Activated T-cell treated with anti-CD3 and anti-CD28 coated beads for 4 hours (primary cell): ENCODE measurements at places on chromosomes 1 and 21.

DNA sequence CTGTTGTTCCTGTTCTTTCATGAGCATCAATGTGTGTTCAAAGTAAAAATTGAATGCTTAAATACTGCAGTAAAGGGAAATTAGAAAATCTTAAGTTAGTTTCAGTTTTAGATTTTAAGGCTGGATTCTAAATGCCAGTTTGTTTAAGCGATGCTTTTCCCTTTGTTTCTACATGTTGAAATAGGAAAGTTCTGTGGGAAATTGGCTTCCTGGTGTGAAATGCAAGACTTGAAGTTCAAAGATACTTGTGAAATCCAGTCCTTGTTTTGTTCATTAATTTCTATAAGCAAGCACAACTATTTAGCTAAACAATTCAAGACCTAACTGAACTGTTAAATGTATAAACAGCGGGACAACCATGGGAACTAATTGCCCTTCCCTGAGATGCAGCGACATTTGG lies 149.1 kb downstream of the LYPLAL1 start:
- no peak for DNase-seq

DNA sequence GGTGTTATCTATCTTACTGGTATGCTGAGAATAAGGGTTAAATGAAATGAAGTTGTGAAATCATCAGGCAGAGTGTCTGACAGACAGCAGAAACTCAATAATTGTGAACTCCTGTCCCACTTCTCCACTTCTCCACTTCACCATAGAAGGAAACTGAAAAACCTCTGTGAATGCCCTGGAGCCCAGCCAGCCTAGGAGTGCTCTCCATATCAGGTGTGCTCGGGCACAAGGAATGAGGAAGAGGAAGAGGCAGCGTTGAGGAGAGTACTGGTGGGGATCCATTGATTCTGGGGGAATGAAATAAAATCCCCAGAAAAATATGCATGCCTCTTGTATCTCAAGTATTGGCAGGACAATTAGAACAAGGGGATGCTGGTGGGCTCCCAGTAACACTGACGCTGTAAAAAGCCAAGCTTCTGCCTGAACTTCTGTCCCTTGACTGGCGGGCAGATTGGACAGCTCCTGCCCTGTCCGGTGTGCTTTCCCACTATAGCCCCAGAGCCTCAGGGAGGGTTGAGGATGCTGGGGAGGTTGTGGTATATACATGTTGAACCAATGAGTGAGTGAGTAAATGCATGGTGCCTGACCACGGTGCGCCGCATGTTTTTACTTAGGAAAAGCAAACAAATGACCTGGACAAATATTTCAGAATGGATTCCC lies 47.7 kb downstream of the NMNAT2 start:
- DNase-seq = no peak

DNA sequence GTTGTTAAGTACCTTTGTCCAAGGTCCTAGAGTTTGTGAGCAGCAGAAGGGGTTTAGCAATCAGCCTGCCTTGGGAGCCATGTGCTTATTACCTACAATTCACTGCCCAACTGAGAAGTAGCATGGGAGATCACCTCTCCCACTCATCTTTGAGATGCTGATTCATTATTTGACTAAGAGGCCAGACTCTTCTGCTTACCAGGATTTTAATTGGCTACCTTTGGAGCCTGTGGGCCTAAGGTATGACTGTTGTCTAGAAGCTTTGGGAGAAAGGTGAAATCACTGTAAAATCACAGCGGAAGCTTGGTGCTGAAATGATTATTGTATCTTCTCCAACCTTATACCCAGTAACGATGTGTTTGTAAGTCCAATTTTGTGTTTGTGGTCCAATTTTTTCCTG lies 213.4 kb downstream of the ST6GALNAC3 start:
- DNase-seq = no peak

- no peak for DNase-seq
Observed at GRCh38 chr1:201769072-201769471, 59.9 kb upstream of the IPO9 start.

GRCh38 chr1:157484573-157484972 lies 67.7 kb downstream of the FCRL5 start:
- no peak for DNase-seq

GRCh38 chr1:64073705-64074104 lies 129.7 kb upstream of the UBE2U start:
- no peak for DNase-seq

GRCh38 chr1:47921935-47922415 lies 75.2 kb downstream of the TRABD2B start:
- DNase-seq = no peak

DNA sequence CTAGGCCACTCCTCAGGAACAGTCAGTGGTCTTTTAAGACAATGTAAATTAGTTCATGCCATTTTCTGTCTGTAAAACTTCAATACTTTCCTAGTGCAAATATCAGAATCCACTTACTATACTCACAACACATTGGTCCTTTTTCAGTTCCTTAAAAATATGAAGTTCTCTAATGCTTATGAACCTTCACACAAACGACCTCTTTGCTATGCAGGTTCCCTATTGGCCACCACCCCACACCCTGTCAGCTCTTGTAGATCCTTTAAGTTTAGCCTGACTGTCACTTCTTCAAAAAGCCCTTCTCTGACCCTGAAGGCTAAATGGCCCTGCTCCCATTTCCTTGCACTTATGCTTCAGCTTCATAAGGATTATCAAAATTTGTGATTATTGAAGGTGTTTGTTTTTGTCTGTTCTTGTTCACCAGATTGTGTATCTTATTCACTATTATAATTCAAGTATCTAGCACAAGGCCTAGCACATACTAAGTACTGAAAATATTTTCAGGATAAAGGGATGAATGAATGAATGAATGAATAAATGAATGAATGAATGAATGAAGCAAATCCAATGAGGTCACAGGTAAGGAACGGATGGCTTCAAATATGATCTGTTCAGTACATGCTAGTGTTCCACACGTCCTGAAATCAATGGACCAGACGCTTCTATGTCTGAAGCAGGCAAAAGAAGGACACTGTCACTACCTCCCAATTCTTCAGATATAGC lies 373.9 kb downstream of the VAV3 start:
- DNase-seq = no peak

DNA sequence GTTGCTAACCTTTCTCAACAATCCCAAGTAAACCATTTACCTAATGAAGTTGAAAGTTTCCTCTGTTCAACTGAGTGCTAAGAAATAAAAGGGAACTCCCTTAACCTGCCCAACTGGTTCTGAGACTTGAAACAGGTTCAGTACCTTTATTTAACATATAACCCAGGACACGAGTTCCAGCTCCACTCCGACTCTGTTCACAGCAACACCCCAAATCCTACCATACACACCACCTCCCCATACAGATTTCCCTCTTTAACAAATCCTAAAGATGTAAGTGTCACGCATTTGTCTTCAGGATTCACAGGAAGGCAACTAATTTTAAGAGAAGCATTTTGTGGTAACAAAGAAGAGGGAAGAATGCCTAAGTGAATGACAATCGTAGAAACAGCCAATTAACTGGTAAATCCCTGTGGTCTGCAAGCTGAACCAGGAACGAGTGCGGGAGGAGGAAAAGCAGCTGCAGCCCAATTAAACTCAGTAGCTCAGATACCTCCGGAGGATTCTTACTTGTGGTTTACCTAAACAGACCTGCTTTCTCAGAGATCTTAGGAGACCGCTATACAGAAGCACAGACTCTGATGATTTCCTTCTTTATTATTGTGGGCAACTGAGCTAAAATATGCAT lies 134.5 kb upstream of the MAGI3 start:
- no peak for DNase-seq

- no peak for DNase-seq
Observed at GRCh38 chr1:85616364-85616705, 35.8 kb downstream of the CCN1 start.

DNA sequence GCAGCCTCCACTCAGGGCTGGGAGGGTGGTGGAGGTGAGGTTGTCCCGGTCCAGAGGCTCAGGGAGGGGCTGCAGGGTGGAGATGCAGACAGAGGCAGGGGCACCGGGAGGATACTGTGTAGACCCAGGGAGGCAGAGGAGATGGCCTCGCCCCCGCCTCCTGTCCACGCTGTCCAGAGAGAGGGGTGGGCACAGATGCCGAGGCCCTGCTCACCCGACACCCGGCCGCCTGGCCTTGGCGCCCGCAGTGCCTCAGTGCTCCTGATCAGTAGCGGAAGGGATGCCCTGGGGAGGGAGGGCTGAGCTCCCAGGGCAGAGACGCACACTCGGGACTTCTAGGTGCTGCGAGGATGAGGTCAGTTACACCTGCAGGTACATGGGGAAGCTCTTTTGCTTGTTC lies 102.7 kb upstream of the TTC34 start:
- DNase-seq = no peak

- no peak for DNase-seq
Observed at GRCh38 chr1:61784726-61785125, 42.4 kb downstream of the PATJ start.

GRCh38 chr21:26850116-26850643 lies 5.0 kb upstream of the ADAMTS1 start:
- no peak for DNase-seq

DNA sequence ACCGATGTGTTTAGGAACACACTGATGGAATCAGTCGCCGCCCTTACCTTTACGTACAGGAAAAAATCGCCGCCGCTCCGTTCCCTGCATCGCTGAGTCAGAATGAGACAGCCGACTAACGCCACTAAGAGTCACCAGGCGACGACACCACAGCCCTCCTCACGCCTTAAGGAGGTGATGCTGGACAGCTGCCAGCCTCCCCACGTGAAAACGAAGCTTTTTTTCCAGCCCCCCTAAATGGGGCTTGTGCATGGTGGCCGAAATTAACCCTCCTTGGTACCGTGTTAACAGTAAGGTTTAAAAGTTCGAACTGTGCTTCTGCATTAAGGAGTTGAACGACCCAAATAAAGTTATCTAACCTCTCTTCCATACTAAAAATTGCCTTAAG lies 511 bp downstream of the DNTTIP2 start:
- DNase-seq = peak; percentile 50

DNA sequence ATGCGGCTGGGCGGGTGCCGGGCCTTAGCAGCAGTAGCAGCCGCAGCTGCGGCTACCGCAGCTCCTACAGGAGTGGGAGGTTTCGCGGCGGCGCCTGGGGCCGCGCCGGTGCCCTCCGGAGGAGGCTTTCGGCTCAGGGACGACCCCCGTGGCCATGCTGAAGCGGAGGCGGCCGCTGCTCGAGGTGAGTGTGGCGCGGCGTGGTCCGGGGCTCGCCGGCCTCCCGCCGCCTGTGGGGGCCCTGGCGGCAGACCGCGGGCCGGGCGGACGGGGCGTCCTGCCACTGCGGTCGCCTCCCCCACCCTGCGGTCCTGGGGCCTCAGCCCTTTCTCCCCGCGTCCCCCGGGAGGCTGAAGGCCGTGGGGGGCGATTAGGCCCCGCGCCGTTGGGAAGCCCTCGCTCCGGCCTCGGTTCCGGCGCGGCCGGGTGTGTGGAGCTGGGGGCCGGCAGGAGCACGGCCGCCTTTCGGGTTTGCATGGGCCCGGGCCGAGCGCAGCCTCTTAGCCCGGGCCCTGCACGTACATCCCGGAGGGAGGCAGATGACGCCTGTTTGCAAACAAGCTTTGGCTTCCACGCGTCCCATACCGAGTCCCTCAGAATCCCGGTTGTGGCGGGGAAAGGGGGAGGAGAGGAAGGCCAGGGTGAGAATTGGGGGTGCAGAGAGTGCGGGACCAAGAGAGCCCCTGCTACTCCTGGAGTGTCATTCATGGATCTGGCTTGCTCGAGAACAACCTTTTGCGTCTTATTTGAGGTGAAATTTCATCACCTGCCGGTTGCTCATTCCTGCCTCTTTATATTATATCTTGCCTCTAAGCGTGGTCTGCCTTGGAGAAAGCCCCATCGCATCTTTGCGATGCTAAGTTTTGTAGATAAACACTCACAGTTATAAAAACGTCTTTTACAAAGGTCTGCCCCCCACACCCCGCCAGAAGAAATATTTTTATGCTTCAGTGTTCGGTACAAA lies 613 bp downstream of the ZFYVE9 start:
- DNase-seq = peak; percentile 4

DNA sequence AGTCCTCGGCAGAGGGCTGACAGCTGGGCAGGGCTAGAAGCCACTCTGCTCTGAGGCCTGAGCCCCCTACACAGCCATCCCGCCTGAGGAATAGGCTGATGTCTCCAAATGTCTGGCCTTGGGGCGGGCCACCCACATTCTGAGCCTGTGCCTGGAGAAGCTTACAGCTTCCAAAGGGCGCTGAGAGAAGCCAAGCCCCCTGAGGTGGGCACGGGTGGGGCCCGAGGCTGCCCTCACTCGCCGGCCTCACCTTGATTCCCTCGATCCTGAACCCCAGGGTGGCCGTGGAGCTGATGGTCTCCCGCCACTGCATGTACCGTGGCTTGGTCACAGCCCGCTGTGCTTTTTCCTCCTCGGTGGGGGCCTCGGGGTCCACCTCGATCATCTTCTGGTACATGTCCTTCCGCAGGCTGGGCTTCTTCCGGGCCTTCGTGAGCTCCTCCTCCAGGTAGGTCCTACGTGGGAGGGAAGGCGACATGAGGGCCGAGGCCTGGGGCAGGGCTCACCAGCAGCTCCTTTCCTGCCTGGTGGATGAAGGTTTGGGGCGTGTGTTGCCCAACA lies 93.2 kb downstream of the STUM start:
- DNase-seq = no peak

GRCh38 chr21:35027563-35028450 lies 21.3 kb downstream of the RUNX1 start:
- no peak for DNase-seq

DNA sequence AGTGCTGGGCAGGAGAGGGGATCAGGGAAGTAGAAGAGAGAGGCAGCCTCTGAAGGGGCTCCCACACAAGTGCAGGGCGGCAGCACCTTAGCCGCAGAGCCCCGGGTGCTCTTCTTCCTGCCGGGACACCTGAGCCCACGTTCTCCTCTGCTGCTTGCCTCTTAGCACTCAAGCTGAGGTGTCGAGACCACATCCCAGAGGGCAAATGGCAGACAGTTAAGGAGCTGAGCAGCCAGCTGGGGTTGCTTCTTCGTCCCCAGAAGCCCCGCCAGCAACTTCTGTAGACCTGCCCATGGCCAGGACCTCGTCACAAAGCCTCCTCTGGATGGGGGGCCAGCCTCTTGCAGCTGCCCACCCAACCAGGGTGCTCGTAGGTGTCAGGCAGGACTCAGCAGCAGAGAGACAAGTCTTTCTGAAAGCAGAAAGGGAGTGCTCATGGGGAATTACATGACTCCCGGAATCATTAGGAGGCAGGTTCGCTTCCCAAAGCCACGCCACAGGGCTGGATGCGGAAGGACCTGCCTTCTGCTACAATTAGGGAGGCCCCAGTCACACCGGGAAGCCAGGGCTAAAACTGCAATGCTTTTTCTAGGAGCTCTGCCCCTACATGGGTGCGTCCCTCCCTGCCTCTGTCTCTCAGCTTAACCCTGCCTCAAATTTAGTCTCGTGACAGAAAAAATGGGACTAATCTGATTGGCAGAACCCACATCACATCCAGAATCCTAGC lies 141.4 kb upstream of the RAB4A start:
- no peak for DNase-seq

DNA sequence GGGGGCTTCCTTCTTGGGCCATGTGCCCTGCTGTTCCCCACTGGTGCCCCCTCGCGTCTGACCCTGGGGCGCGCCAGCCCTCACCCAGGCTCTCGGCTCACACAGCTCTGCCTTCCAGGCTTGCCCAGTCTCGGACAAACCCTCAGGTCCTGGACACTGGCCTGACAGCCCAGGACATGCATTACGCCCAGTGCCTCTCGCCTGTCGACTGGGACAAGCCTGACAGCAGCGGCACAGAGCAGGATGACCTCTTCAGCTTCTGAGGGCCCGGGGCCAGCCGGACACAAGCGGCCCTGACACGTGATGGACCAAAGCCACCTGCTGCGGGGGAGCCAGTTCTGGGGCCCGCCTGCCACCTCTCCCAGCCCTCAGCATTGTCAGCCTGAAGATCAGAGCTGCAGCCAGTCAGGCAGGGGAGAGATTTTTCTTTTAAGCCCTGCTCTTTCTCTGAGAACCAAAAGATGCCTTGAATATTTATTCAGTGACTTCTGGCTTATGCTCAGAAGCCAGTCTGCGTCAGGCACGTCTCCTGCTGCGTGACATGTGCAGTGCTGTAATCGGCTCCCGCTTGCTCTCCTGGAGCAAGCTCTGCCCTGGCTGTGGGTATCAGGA lies 23.4 kb downstream of the LDLRAP1 start:
- no peak for DNase-seq
